ENCODE measurements at places on chromosomes 13 and 19.

GRCh38 chr19:35777086-35777841 lies 1.9 kb downstream of the ARHGAP33 start:
- no peak for DNase-seq

DNA sequence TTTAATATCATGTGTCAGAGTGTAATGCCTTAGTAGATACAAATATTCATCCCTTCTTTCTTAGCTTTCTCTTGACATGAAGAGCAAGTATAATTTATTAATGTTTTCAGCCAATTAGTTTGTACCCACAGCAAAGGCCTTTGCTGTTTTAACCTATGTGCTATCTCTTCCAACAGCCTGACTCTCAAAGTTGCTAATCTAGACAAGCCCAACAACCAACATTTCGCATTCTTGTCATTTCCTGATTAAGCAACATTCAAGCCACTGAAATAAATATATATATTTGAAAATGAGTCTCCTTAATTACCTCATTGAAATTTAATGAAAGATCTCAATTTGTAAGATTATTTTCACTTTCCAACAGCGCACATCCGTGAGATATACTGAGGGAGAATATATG lies 18.5 kb downstream of the EPSTI1 start:
- DNase-seq = no peak

DNA sequence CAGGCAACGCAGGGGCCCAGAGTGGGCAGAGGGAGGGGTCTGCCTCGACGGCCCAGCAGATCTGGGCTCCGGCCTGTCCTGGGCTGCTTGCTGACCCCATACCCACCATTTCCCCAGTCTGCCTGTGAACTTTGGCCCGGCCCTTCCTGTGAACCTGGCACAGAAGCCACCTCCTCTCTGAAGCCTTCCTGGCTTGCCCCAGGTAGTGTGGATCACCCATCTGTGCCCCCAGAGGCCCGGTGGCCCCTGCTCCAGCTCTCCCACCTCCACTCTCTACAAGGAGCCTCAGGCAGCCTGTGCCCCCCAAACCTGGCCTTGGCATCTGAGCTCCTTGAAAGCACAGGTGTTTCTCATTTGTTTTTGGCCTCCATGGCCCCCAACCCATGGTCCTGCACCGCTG lies 15.7 kb downstream of the PLEKHF1 start:
- no peak for DNase-seq

DNA sequence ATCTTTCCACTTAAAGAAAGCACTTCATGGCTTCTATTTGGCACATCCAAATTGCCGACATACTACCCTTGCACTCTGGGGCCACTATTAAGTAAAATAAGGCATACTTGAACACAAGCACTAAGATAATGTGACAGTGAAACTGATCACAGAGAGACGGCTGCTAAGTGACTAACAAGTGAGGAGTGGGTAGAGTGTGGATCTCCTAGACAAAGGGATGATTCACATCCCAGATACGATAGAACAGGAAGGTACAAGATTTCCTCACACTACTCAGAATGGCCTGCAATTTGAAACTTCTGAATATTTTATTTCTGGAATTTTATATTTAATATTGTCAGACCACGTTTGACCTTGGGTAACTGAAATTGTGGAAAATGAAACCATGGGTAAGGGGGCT lies 1721.8 kb upstream of the SPRY2 start:
- no peak for DNase-seq

- DNase-seq = no peak
These were observed 20.4 kb downstream of the COG6 start for GRCh38 chr13:39675904-39676303.

GRCh38 chr13:114149774-114150740 lies 17.6 kb upstream of the RASA3 start:
- DNase-seq = no peak

Data from HS-27A (cell line).